ENCODE measurements at places on chromosomes 7 and 10.
A peak's percentile ranks its signal among the peaks of the same experiment; 100 is the strongest.

GRCh38 chr10:104253606-104254410 is 884 bp upstream of the GSTO1 start:
- DNase-seq: no peak

GRCh38 chr10:15300697-15301096 is 70.4 kb downstream of the FAM171A1 start:
- no peak for DNase-seq

- peak; percentile 19 for DNase-seq
Observed at GRCh38 chr7:73433924-73434700, 534 bp downstream of the FZD9 start.

DNA sequence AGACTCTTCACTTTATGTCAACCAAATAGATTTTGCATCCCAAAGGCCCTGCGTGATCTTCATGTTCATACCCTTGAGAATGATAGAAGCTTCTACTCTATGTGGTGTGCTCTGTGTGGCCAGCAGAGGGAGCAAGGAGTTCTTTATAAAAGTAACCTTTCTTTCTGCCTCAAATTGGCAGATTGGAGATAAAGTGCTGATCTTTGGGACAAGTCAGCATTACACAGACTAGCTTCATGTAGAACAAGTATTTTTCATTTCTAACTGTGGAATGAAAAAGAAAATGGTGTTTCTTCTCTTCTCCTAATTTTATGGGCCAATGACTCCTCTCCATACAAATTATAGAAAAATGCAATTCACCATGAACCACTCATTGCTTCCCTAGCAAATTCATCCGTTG is 1214.1 kb downstream of the SORCS1 start:
- no peak for DNase-seq

- no peak for DNase-seq
Observed at GRCh38 chr10:95813054-95813685, 57.2 kb downstream of the ENTPD1 start.

DNA sequence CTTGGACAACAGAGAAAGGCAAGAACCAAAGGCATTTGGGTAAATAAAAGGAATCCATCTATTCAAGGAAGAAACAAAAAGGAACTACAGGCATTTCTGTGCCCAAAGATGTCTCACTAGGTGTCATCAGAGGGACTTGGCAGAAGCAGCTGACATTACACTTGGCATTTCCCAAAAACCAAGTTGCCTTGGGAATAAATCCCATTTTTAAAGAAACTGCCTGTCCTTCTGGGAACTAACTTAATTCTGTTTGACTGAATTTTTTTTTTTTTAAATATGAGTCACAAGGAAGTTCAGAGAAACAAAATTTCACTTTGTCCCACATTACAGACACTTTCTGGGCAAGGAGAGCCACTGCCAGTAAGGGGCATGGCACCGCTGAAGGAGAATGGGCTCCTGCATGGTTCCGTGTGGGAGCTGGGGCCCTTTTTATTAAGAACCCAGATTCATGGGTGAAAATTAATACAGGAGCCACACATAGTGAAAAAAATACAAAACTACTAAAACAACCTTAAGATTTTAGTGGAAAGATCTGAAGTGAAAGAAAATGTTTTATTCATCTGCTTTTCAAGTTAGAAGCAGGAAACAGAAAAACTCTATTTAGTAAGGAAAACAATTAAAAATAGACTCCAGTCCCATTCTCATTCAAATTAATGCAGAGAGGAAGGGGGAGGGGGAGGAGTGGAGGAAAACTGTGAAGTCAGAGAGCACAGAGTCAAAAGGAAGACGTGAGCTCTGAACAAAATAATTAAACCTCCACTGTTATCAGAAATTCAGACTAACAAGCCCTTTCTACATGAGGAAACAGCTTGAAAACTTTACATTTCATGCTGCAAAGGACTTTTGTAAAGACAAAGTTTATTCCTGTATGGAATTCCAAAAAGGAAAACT is 118.4 kb upstream of the PDLIM1 start:
- DNase-seq: no peak

DNA sequence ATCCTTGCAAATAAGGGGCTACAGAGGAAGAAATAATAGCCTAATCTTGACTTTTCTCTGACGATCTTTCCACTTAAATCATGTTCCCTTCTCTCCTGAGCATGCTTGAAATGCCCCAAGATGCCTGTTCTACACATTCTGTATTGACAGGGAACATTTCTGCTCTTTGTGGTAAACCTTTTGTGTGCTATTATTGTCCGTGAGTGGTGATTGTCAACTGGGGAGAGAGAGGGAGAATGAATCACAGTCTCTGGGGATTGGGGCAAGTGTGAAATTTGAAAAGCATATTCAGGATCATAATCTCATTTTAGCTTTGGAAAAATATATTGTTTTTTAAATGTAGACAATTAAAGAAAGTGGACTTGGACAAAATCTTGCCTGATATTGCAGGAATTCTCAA is 20.6 kb downstream of the UBTD1 start:
- no peak for DNase-seq

DNA sequence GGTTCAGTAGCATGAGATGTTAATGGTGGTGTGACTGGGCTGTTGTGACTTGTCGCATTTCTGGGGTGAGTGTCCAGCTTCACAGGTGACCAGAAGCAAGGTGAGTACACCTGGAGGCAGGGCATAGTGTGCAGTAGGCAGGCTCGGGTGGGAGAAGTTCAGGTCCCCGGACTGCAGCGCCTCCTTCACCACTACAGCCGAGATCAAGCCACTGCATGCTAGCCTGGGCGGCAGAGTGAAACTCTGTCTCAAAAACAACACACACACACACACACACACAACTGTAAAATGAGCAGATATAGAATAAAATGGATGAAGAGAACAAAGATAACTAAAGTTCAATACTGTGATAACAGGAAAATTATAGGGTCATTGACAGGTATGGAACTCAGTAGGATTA is 11.1 kb upstream of the PARD3 start:
- no peak for DNase-seq

GRCh38 chr7:17396692-17397091 is 98.2 kb downstream of the AHR start:
- no peak for DNase-seq

DNA sequence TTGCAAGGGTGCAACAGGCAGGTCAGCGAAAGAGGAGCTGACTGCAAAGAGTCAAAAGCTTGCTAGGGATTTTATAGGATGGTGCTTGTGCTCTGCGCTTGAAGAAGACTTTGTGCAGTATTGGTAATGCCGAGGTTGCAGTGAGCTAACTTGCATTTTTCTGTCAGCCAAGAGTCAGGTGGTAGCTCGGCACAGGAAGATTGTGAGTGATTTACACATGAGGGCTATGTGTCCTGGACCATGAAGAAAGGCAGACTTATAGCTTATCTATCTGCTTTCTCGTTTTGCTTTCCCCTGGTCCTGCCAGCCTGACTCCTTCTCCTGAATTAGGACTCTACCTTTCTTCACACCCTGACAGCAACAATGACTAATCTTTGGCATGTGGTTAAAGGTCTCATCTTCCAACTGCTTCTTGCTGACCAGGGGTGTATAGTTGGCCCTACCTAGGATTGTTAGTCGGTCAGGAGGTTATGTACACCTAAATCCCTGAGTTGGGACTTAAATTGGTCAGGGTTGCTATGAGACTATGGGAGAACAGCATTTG is 4.1 kb upstream of the SYPL1 start:
- no peak for DNase-seq

GRCh38 chr7:1639071-1639470 is 31.0 kb upstream of the ELFN1 start:
- DNase-seq: no peak

DNA sequence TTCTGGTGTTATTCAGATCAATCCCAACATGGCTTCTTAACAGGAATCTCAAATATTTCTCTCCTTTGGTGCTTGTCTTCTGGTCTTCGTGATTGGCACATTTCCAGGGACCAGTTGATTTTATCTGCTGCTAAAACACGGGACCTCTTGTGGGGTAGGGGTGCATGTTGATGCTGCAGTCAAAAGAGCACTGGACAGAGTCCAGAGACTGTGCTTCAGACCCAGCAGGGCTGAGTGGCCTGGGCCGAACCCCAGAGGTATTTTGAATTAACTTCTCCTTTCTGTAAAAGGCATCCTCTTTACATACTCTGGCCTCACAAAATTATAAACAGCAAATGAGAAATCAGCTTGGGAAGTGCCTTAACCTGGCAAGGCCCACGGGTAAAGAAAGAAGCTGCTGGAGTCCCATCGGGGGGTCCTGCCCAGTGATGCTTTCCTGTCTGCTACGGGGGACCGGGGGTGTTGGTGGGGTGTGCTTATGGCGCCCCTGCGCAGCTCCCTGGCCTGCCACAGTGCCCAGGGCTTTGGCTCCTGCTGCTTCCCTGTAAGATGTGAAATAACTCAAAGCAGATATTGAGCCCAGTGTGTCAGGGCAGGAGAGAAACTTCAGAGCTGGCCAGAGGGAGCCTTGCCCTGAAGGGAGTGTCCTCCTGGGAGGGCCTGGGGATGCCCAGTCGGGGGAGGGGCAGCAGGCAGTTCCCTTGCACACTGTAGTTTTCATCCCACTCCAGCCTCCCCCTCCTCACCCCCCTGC is 230.5 kb downstream of the TCF7L2 start:
- no peak for DNase-seq

GRCh38 chr10:14244147-14244546 is 86.6 kb downstream of the FRMD4A start:
- no peak for DNase-seq

DNA sequence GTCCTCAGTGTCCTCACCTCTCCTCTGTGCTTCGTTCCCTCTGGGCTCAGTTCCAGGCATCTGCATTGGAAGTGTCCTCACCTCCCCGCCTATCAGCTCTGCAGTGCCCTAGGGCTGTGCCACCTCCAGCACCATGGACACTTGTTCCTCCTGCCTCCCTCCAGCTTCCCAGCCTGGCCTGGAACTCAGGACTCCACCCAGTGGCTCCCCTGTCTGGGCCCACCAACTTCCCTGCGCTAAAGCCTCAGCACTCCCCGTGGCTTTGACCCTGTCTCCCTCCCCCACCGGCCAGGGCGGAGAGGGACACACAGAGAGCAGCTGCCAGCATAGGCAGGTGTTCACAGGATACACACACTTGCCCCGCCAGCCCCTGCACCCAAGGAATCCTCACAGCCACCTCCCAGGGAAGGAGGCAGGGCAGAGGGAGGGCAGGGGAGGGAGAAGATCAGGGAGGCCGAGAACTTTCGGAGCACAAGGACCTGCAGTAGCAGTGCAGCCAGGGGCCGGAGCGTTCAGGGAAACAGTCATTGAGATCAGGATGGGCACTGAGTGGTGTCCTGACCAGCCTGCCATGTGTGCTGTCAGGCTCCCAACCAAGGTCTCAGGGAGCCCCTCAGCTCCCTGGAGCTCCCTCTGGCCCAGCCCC is 31.3 kb downstream of the ANXA8 start:
- DNase-seq: no peak

DNA sequence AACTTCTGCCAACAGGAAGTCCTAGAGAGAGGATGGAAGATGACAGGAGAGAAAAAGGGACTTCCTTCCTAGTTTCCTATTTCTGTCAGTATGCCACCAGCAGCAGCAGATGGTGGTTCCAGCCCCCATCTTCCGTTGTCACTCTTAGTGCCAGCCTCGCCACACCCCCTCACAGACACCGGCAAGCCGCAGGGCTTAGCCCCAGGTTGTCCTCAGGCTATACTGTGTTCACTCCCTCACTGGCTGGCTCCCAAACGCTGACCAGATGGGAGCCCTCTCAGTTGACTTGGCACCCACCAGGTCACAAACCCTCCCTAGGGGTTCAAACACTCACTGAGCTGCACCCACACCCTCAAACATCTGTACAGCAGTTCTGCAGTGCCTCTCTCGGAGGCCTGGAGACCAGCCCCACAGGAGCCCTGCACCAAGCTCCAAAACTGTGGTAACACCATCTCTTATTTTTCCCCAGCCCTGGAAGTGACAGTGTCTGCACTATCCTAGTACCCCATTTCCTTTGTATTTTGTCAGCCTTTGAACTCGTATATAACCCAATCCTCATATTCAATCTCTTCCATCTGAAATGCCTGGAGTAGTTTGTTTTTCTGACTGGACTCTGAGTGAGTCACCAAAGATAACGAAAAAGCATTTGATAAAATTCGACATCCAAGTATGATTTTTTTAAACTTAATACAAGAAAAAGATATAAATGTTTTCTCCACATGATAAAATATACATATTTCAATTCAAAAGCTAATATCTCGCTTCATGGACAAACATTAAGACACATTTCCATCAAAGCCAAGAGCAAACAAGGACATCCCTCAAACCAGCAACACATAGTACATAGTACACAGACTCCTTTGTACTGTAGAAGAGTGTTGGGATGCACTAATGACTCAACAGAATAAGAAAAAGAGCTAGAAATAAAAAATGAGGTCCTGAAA is 34.5 kb downstream of the SMURF1 start:
- DNase-seq: no peak

- no peak for DNase-seq
Observed at GRCh38 chr7:53485354-53485753, 449.9 kb downstream of the POM121L12 start.

DNA sequence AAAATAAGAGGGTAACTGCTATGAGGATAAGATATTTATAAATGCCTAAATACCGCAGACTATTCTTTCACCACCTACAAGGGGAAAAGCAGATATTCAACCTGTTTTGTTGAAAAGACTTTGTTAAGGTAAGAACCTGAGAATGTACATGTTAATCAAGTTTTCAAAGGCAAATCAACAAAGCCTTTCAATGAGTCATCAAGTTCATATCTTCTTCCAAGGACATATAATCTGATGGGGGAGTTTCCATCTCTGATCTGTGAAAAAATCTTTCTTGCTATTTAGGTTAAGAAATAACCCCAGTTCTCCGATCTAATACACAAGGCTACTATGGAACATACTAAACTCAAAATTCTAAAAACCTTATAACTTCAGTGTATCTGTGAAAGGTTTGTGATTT is 40.0 kb upstream of the ANLN start:
- no peak for DNase-seq

- DNase-seq: no peak
Observed at GRCh38 chr10:69951658-69952057, 101.0 kb upstream of the MACROH2A2 start.

DNA sequence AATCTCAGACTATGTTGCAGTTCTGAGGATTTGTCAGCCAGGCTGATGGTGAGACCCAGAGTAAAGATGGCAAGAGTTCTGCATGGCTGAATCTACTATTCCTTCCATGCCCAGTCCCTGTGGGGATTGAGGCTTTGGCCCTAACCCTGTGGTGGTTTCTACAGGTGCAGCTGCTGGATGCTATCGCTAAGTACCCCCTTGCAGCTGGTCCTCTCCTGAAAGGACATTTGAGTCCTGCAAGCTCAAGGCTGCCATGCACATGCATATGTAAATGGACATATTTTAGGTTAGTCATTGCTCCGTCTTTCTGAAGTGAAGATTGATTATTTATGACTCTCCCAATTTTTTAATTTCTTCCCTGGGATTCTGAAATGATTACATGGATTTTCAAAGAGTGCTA is 1122.2 kb upstream of the CELF2 start:
- DNase-seq: no peak

GRCh38 chr7:52168085-52168484 is 851.5 kb upstream of the COBL start:
- no peak for DNase-seq

- DNase-seq: no peak
Observed at GRCh38 chr10:86707505-86707904, 39.2 kb downstream of the LDB3 start.

- no peak for DNase-seq
Observed at GRCh38 chr7:128755819-128756476, 16.8 kb downstream of the CALU start.

GRCh38 chr10:48626986-48627731 is 22.3 kb upstream of the ARHGAP22 start:
- DNase-seq: no peak

GRCh38 chr7:27533652-27534081 is 129.0 kb downstream of the HIBADH start:
- no peak for DNase-seq

Data from CD4-positive, alpha-beta T cell (primary cell).